ENCODE measurements at places on chromosomes 1 and 21.

- no peak for DNase-seq
Measured at GRCh38 chr1:87220993-87221392, 107.7 kb upstream of the LMO4 start.

GRCh38 chr1:34549199-34549598 lies 205.6 kb upstream of the GJB5 start:
- no peak for DNase-seq

DNA sequence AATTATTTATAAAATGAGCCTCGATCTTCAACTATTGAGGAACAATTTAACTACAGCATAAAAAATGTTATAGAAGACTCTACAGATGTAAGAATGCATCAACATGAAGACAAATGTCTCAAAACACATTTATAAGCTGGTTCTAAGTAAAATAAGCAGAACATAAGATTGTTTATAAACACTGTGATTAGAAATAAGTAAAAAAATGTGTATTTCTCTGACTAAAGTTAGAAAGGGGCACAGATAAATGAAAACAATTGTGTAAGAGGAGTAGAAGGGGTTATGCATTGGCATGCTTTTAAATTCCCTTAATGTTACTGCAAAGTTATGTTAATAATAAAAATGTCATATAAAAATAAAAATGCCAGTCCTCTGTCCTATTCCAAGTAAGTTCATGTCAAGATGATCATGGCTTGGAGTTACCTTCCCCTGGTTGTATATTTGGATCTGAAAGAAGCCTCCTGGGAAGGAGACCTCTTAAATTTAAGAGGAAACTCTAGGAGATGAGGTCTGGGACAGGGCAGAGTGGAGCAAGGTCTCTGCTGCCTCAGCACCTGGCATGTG lies 70.2 kb upstream of the FAM20B start:
- DNase-seq = no peak

DNA sequence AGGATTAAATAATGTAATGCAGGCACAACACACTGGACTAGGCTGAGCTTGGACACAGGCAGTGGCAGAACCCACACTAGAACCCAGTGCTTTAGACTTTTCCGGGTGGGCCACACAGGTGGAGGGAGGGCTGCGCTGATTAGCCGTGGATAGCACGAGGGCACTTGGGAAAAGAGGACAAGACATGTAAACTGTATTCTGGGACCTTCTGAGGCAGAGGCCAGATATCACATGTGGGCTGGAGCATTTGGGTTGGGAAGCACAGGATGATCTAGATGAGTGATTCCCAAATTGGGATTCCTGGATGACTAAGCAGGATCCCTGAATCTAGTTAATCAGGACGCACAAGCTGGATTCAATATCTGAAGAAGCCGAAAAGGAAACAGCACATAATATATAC lies 20.3 kb upstream of the A3GALT2 start:
- no peak for DNase-seq

DNA sequence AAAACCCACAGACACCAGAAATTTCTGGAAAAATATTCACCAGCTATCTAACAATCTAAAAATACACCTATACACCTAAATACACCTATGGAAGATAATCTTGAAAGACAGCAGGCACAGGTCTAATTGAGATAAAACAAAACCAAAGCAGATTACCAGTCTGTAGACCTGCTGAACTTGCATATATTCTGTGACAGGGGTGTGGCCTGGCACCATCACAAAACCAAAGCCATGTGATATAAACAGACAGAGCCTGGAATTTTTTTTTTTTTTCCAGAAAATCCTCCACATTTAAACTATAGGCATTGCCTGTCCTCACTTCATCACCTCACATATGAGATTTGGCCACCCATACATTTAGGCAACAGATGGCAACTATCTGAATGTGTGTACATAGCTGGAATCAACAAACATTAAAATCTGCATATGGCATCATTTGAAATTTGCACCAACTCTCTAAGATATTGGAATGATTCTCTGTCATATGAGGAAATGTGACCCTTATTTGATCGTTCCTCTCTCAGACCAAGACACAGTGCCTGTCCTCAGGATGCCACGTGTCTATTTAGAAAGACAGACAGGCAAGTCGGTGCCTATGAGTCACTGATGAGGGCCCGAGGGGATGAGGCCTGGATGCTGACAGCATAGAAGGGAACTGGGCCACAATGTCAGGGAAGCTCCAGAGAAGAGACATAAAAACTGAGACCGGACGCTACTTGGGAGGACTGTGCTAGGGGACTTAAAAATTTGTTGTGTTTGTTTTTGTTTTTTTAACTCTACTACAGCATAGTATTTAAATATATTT lies 32.6 kb downstream of the NMNAT2 start:
- no peak for DNase-seq

All from hindlimb muscle (tissue), 1 donor.